ENCODE measurements at places on chromosomes 16 and 17. TPM values are rescaled to one million over a fixed set of nuclear protein-coding genes. Genes with fewer than 3 reads are reported as not detected.

DNA sequence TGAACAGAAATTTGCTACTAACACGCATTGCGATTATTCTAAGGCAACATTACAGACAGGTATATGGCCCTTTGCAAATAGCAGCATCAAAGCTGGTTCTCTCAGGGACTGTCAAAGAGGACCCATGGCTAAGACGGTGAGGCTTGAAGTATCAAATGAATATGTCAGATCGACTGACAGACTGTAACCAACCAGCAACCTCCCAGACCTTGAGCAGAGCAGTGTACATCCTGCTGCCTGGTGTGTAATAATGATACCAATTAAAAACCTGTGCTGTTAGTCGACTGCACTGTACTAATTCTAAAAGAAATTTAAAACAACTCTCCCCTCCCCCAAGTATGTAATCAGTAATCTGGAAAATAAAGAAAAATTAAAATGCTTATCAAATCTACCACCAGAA is 35.9 kb upstream of the GHDC start:
- no peak for ATAC-seq

SPATA32 gene
- 0.24 TPM for total RNA-seq

HEXIM2 gene
- total RNA-seq: 4.7 TPM

- ATAC-seq: no peak
Observed at GRCh38 chr16:48310908-48311641, 63.7 kb upstream of the ABCC11 start.

DNA sequence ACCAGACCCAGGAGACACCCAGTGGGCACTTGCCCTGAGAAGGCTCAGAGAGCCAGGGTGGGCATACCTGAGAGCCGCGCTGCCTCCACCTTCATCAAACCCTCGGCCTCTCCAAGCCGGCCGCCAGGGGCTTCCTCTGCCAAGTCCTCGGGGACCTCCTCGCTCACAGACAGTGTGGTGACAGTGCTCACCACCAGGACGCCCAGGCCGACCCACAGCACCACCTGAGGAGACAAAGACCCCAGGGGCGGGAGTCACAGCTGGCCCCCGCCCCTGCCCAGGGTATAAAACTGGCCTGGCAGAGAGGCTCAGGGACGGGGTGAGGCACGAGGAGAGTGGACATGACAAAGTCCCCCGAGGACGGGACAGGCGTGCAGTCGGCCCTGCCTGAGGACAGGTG is 21.1 kb downstream of the NDUFAF8 start:
- no peak for ATAC-seq

GRCh38 chr17:7308625-7309433 is 1.4 kb downstream of the EIF5A start:
- ATAC-seq: peak; percentile 35

DNA sequence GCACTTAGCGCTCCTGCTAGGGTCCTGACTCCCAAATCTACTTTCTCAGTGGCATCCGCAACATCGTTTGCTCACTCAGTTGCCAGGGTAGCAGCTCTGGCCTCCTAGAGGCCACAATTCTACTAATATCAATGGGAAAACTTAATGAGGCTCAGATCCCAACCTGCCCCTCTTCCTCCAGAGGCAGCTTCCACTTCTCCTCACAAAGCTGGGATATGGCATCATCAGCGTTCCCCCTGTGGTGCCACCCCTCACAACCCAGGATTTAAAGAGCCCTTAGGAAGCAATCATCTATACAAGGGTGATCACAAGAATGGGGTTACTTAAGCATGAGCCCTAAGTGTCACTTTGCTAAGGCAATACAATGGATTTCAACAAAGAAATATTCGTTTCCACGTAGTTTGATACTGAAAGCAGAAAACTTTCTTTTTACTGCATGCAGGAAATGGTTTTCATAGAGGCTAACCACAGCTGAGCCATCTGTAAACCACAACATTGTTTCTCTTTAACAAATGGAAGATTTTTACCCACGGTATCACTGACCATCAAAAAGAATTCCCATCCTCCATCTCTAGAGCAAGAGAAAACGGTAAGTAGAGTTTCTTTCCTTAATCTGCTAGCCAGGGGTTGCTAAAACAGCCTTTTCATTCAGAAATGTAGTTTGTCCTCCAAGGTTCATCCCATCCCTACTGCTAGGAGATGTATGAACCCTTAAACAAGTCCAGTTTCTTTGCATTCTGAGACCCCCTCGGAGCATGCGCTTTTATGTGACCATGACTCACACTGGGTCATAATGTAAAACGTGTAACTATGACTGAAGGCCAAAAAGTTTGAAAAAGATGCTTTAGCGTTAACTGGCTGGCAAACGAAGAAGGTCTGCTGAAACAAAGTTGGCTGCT is 68.3 kb upstream of the BCAR1 start:
- ATAC-seq: no peak

DNA sequence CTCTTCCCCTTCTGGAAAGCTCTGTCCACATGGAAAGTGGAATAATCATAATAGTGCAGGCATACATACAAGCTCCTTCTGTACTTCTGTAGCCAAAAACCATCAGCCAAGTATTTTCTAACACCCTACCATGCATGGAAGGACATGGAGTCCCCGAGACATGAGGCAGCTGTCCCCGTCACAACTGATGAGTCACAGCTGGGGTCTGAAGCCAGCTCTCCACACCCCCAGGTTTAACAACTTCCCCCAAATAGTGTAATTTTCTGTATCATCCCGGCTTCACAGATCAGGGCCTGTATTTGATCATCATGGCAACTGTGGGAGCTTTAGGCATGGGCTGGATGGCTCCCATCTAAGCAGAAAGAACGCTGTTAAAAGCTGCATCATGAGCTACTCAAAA is 16.6 kb downstream of the C16orf96 start:
- no peak for ATAC-seq
